ENCODE measurements at places on chromosomes 7 and 10.

GRCh38 chr7:49088017-49088416, 163.7 kb downstream of the CDC14C start:
- DNase-seq, result no peak

- DNase-seq, result no peak
These were observed 61.9 kb upstream of the MAGI2 start for GRCh38 chr7:79515358-79515757.

DNA sequence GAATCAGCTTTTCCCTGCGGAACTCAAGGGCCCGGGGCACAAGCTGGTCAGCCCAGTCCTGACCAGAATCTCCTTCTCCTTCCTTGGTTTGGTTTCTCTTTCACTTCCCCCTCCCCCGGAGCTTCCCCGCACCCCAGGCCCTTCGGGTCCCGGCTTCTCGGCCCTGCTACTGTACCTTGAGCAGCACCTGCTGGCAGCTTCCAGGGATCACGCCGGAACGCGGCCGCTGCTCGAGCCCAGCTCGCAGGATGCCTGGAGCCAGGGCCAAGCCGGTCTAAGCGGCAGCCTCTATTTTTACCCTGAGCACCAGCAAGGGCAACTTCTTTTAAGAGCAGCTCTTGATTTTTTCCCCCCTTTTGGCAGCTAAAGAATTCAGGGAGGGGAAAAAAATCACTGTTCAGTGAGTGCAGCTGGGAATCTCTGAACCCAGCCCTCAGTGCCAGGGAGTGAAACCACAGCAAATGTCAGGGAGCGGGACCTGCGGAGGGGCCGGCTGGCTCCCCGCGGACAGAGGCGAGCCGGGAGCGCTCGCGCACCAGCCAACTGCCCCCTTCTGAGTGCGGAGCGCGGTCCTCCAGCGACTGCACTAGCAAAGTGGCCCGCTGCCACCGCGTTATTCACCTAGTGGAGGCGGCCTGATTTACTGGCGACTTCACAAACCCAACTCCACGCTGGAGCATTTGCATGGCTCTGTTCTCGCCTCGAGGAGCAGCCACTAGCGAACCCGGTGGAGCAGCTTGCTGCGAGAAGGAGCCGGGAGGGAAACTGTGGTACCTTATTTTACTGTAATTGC, 2.4 kb upstream of the INHBA start:
- DNase-seq, result peak; percentile 94

DNA sequence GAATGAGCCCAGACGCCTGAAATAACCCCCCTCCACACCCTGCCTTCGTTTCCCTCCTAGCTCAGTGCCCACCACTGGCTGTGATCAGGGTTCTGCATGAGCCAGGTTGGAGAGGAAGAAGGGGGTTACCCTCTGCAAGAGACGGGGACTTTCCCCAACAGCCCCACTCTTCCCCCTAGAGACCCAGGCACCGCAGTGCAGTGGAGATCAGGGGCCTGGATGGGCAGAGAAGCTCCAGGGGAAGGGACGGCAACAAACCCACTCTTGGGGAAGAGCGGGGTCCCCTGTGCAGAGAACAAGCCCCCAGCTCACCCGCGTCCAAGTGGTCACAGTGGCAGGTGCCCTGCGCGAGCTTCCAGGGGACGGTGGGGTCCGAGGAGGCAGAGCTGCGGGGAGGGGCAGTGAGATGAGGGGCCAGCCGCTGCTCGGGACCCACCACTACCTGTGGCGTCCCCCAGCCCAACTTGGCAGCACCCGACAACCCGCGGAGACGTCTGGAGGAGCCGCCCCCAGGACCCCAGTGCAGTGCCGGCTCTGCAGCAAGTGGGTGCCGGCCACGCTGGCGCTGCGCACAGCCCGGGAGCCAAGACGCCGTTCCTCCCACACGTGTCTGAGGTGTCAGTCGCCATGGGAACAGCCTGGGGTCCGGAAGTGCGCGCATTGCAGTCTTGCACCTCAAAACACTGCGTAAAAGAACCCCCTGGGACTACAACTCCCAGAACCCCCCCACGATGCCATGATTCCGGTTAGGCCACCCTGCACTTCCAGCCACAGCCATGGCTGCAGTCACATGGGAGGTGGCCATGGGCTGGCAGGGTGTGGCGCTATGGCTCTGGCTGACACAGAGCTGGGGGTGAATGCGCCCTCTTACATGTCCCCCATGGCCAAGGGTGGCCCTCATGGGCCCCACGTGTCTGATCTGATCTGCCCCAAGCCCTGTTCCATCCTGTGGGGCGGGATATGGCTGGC, 45.8 kb upstream of the WIPI2 start:
- no peak for DNase-seq

- DNase-seq, result no peak
These were observed 784.7 kb upstream of the AUTS2 start for GRCh38 chr7:68813551-68814080.

DNA sequence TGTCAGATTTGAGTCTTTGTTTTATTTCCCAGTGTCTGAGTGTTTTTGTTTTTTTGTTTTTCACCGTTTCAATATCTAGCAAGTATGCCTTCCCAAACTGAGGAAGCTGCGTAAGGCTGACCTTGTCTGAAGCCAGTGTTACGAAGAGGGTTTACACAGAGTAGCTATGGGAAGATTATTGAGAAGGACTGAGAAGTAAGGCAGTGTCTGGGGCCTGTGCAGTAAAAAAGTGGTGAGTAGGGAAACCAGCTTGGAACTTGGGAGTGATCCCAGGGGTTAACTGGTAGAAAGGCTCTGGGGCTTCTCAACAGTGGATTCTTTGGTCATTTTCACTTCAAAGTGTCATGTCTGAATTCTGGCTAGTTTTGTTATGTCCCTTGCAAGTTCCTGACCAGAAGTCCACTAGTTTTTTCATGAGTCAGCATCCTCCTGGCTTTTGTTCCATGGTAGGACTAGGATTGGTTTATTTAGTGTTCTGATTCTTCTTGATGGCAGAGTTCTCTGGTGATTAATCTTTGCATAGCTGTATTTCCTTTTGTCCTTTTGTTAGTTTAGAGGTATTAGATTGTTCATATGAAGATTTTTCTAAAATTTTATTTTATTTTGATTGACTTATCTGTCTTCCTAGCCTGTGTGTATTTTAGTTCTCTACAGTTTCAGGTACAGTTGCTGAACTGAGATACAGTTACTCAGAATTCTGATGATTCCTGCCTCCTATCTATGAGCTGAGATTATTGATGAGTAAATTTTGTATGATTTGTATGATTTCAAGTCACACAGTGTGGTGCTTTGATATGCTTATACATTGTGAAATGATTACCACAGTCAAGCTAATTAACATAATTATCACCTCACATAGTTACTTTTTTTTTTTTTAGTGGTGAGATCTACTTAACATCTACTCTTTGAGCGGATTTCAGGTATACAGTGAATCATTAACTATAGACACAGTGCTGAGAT, 19.0 kb downstream of the GARS1 start:
- no peak for DNase-seq

DNA sequence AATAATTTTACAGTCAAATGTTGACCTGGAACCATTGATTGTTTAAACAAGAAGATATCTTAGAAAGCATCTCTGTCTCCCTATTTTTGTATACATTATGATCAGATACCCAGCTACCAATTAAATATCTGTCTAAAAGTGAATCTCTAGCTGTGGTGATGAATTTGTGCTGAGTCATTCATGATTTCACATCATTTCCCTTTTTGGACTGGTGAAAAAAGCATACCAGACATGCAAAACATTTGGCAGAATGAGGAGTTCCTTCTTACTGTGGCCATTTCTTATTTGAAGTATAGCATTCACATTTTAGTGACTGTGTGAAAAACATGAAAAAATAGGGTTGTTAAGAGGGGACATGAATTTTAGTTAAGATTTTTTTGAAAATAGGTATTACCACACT, 98.0 kb upstream of the GATA3 start:
- no peak for DNase-seq

GRCh38 chr7:64947252-64948000, 43.4 kb downstream of the ZNF117 start:
- no peak for DNase-seq

GRCh38 chr10:116096526-116096925, 176.5 kb downstream of the GFRA1 start:
- no peak for DNase-seq

GRCh38 chr10:124110882-124111281, 17.5 kb upstream of the CHST15 start:
- DNase-seq, result no peak

DNA sequence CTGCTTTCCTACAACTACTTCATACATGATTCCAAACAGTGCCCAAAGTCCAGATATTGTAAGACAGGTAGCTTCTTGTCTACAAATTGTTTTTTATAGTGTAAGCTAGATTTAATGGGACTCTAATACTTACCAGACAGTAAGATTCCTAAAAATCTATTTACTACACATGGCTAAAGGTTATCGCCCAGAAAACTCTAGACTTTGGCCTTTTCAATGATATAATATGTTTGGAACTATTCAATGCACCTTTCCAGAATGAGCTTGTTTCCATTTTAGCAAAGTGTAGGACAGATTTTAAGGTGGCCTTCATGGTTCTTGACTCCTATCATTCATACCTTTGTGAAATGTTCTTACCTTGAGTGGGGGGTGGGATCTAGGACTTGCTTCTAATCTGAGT, 951.0 kb downstream of the SORCS1 start:
- DNase-seq, result no peak

DNA sequence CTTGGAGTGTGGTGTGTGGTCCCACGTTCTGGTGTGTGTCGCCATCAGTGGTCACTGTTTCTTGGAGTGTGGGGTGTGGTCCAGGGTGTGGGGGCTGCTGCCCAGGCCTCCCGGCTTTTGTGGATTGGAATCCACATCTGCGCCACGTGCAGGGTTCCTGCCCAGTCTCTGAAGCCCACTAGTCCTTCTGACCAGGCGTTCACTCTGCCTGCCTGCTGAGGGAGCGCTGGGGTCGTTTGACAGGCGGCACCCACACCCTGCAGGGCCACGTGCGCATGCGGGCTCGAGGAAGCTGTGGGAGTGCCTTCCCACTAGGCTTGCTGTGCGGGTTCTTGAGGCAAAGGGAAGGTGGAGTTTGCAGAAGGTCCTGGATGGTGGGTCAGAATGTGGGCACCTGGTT, 51.4 kb downstream of the INPP5A start:
- DNase-seq, result no peak

GRCh38 chr7:135784013-135784412, 35.4 kb upstream of the FAM180A start:
- no peak for DNase-seq

DNA sequence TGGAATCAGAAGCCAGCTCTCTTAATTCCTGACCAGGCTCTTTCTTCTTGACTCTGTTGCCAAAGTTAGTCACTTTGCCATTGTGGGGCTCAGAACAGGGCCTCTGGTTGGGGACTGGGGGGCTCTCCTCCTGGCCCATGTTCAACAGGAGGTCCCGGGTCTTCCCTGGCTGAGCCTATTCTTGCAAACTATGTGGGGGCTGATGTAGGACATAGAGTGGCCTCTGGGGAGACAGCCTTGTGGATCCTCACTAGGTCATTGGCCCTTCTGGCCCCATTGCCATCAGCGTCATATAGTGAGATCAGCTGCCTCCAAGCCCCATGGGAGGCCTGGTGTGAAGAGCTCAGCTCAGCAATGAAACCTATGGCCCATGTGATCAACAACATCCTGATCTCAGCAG, 77.6 kb upstream of the LEP start:
- DNase-seq, result no peak

DNA sequence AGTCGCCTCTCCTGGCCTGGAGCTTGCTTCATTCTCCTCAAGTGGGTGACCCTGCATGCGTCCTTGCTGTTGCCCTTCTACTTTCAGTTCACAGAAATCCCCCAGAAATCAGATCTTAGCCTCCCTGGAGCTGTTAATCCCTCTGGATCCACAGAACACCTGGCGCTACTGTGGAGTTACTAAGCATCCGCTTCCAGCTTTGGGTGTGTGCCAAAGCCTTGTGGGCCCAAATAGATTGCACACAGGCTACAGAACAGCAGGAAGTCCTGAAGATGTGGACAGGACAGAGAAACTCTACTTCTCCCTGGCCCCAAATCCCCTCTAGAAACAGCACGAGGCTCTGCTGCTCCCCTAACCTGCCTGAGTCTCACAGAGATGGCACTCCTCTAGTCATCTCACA, 36.6 kb upstream of the PDLIM1 start:
- DNase-seq, result no peak

DNA sequence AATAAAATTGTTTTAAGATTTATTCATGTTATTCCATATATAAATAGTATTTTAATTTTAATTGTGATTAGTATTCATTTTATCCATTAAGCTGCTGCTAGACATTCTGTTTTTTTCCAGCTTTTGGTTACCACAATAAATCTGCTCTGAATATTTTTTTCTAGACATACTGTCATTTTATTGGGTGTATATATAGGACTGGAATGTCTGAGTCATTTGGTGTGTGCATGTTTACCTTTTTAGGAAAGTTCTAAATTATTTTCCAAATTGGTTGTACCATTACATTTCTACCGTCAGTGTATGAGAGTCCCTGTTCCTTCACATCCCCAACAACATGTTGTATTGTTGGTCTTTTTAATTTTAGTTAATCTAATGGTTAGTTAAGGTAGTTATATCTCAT, 1138.1 kb downstream of the REEP3 start:
- no peak for DNase-seq

- no peak for DNase-seq
These were observed 29.3 kb upstream of the OSBPL3 start for GRCh38 chr7:25009257-25009656.

DNA sequence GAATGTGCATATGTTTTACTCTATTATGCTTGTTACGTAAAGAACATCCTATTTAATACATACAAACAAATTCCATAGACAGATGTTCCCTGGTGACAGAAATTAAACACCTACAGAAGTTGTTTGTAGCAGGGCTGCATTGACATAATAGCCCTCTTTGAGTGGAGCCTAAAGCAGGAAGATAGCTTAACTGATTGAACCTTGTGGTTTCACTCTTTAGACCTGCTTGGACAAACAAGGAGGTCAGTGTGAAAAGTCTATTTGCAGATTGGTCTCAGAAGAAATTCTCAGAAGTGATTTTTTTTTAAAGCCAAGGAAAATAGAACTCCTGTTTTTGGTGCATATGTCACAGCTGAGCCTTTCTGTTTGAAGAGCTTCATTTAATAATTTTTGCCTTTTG, 121.3 kb downstream of the PPP1R9A start:
- DNase-seq, result peak; percentile 27

DNA sequence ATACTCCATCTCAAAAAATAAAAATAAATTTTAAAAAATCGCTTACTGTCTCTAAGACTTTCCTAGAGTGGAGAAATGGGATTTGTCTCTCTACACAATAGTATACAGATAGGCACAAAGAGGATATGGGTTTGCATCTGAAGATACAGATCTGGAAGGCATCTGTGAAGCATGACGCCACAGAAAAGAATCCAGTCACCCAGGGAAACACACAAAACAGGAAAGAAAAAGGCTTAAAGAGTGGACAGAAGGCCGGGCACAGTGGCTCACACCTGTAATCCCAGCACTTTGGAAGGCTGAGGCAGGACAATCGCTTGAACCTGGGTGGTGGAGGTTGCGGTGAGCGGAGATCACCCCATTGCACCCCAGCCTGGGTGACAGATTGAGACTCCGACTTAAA, 61.3 kb downstream of the SKIDA1 start:
- DNase-seq, result no peak

DNA sequence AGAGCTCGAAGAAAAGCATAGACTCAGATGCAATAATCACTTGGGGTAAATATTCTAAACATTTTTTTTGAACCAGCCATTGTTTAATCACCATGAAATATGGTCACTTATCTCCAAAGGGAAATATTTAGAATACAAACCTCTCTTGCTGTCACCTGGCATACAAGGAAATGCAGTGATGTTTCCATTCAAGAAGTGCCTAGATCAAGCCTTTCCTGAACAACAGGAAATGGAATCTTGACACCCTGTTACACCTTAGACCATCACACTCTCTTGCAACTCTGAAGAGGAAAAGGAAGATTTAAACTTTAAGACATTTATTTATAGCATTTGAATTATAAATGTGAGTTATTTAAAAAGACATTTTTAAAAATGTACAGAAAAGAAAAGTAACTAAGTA, 263.0 kb upstream of the BMPER start:
- DNase-seq, result no peak
